Activated naive CD8-positive, alpha-beta T cell treated with anti-CD3 and anti-CD28 coated beads, Interleukin-2, amount 10 ng/mL, durations not matched to agents 7 days and 5 days (primary cell): ENCODE measurements at places on chromosomes 13 and 19.

GRCh38 chr19:29872224-29872731, 60.5 kb downstream of the CCNE1 start:
- peak overlapping the region; percentile 65 for H3K4me3 ChIP-seq
- peaks cover 25% of the 10 kb centered on the region for H3K27me3 ChIP-seq
- H3K4me1 ChIP-seq: peaks cover 10% of the 10 kb centered on the region

GRCh38 chr13:93296584-93296983, 70.0 kb downstream of the GPC6 start:
- no peak overlapping the region for H3K4me3 ChIP-seq
- H3K36me3 ChIP-seq: no peaks in the 10 kb centered on the region
- no peaks in the 10 kb centered on the region for H3K27me3 ChIP-seq
- H3K4me1 ChIP-seq: no peaks in the 10 kb centered on the region

DNA sequence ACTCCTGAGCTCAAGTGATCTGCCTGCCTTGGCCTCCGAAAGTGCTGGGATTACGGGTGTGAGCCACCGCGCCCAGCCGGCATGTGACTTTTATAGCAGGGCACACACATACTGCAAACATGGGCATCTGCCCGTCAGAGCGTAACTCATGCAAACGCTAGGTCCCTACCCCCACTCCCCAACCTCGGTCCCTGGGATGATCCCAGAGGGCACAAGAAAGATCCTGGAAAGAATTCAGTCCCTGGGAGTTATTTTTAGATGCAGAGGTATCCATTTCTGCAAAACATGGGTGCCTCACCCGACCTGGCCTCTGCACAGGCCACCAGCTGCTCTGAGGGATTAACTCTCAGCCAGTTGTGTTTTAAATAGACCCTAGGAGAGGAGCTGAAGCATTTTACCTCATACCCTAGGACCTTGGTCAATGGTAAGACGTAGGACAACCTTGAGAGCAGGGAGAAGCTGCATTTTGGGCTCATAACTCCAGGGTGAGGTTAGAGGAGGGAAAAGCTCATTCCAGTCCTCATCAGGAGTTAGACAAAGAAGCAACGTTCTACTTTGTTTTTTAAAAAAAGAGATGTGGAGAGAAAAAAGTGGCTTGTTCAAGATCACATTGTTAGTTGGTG, 10.8 kb downstream of the TMEM38A start:
- no peak overlapping the region for H3K4me3 ChIP-seq
- H3K4me1 ChIP-seq: no peaks in the 10 kb centered on the region
- H3K36me3 ChIP-seq: no peaks in the 10 kb centered on the region
- DNase-seq: no peak

GRCh38 chr19:2517881-2518601, 42.1 kb downstream of the GADD45B start:
- no peak overlapping the region for H3K27ac ChIP-seq
- H3K27me3 ChIP-seq: peaks cover 1% of the 10 kb centered on the region
- H3K4me1 ChIP-seq: peaks cover 4% of the 10 kb centered on the region
- no peak for DNase-seq

GRCh38 chr13:110275931-110276552, 30.9 kb downstream of the COL4A1 start:
- no peak overlapping the region for H3K4me3 ChIP-seq
- no peaks in the 10 kb centered on the region for H3K4me1 ChIP-seq
- H3K27me3 ChIP-seq: peaks cover 8% of the 10 kb centered on the region
- DNase-seq: no peak
- H3K27ac ChIP-seq: no peak overlapping the region

DNA sequence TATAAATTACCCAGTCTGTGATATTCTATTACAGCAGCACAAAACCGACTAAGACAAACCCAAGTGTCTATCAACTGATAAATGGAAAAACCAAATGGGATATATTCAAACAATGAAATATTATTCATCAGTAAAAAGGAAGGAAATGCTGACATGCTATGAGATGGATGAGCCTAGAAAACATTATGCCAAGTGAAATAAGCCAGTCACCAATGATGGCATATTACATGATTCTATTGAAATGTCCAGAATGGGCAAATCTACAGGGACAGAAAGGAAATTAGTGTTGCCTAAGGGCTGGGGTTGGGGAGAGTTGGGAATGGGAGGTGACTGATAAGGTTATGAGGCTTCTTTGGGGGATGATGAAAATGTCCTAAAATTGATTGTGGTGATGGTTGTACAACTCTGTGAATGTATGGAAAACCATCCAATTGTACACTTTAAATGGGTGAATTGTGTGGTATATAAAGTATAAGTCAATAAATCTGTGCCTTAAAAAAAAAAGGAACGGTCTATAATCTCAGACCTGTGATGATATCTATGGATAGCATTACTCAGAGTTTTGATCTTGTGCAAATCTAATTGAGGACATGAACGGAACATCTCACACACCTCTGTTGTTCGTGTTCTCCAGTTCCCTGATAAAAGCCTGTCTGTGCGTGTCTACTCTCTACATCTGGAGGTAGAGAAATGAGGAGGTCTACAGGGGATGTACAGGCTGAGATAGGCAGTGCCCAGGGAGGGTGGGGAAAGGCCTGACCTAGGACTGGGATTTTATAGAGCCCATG, 49.0 kb downstream of the TNFRSF19 start:
- peaks cover 5% of the 10 kb centered on the region for H3K27me3 ChIP-seq
- DNase-seq: no peak
- no peaks in the 10 kb centered on the region for H3K36me3 ChIP-seq

GRCh38 chr13:42832341-42833096, 51.1 kb downstream of the FAM216B start:
- peaks cover 11% of the 10 kb centered on the region for H3K4me1 ChIP-seq
- DNase-seq: no peak
- H3K27ac ChIP-seq: no peak overlapping the region
- H3K36me3 ChIP-seq: no peaks in the 10 kb centered on the region
- peaks cover 24% of the 10 kb centered on the region for H3K27me3 ChIP-seq

- H3K4me3 ChIP-seq: no peak overlapping the region
- H3K27me3 ChIP-seq: peaks cover 8% of the 10 kb centered on the region
- DNase-seq: no peak
- H3K36me3 ChIP-seq: no peaks in the 10 kb centered on the region
- no peaks in the 10 kb centered on the region for H3K4me1 ChIP-seq
- H3K27ac ChIP-seq: no peak overlapping the region
These were observed 37.3 kb downstream of the KL start for GRCh38 chr13:33053397-33054066.
